D341Med (cell line): ENCODE measurements at places on chromosomes 6 and 20.
A peak's percentile ranks its signal among the peaks of the same experiment; 100 is the strongest.

DNA sequence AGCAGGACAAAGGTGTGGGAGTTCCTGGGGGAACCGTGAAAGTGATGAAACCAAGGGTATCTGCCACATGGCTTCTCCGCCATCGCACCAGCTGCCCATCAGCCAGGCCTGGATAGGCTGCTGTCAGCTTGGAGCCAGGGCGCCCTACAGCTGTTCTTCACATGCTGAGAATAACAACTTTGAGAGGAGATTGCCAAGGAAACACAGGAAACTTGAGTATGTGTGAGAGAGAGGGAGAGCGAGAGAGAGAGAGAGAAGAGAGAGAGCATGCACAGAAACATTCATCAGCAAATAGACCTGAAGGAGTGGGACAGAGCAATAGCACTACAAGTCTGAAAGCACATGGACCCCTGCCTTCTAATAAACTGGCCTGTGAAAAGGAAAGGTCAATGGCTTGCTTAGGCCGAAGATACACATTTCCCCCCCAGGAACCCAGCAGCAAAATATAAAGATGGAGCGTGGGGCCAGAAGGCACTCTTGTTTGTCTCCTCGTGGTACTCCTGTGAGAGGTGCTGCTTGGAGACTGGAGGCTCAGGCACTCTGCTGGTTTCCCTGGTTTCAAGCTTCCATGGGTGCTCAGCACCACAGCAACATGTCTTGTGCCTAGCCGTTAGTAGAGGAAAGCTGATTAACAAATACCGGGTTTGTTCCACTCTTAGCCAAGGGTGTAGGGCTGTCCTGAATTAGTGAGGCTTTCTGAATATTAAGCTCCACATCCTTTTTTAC is 53.0 kb downstream of the SNAP25 start:
- DNase-seq = no peak

GRCh38 chr6:107564589-107564951 is 74.7 kb downstream of the SOBP start:
- no peak for DNase-seq

- no peak for DNase-seq
Observed at GRCh38 chr20:40960521-40960956, 68.1 kb upstream of the TOP1 start.

DNA sequence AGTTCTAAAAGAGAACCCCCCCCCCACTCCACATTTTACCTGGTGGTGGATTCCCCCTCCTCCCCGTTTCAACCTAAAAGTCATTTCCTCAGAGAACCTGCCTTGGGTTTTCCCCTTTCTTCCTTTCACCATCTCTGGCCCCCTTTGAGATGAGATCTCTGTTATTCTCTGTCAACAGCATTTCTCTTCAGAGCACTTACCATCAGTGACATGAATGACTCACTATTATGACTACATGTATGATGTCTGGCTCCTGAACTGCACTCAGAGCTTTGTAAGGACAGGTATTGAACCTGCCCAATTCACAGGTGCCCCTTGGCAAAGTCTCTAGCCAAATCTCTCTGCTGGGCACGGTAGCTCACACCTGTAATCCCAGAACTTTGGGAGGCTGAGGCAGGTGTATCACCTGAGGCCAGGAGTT is 61.4 kb upstream of the JARID2 start:
- no peak for DNase-seq

DNA sequence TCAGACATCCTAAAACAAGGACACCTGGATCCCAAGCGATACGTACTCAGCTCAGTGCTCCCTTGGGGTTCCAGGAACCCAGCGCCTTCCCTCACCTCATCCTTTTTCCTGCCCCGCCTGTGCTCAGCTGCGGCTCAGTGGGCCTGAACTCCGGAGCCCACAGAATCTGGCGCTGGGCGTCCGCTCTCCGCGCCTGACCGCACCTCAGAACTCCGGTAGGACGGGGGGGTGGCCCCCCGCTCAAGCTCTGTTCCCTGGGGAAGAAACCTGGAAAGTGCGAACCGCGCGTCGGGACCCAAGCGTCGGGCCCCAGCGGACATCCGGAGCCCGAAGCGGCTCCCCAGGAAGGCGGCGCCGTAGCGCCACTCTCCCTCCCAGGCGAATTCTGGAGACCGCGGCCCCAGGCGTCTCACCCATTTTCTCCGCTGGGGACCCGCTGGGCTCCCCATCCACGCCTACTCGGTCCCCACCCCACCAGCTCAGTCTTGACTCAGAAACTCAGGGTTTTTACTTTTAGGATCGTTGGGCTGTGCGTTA is 336 bp upstream of the LY6G5C start:
- DNase-seq = peak; percentile 46

GRCh38 chr6:160101277-160102205 is 20.1 kb upstream of the SLC22A1 start:
- DNase-seq = no peak

DNA sequence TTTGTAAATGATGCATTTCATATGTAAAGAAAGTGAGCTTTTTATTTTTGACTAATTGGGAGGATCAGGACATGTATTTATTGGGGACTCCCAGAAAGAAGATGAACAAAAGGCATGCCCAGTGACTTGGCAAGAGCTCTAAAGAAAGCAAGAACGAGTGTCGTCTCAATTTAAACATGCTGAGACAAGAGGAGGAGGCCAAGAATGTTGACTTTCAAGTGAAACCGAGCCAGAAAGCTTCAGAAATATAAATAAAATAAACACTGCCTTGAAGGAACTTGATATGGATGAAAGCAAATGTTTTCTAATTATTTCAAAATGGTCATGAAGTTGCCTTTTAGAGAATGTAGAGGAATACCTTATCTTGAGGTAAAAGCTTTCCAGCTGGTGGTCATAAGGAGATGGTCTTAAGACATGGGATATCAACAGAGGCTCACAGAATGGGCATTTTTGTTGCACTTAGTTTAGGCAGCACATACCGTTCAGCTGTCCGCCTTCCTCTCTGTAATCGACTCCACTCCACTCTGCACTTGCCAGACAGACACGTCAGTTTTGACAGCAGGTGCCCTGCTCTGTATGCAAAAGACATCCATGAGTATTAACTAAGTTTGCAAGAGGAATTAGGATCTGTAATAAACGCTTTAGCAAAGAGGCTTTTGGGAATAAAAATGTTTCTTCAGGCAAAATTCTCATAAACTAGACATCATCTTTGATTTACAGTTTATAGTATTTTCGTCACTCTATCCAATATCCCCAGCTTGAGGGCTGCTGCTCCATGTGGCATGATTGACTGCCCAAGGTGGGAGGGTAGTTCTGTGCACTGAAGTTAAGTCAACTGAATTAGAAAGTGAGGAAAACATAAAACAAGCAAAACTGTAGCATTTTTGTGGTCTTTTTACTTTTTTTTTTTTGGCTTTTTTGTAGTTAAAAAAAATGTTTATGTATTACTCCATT is 613.1 kb downstream of the PKHD1 start:
- DNase-seq = no peak

- DNase-seq = peak; percentile 60
Observed at GRCh38 chr6:97668716-97669115, 385.7 kb upstream of the MMS22L start.

GRCh38 chr6:41036186-41036585 is 2.8 kb downstream of the UNC5CL start:
- no peak for DNase-seq

DNA sequence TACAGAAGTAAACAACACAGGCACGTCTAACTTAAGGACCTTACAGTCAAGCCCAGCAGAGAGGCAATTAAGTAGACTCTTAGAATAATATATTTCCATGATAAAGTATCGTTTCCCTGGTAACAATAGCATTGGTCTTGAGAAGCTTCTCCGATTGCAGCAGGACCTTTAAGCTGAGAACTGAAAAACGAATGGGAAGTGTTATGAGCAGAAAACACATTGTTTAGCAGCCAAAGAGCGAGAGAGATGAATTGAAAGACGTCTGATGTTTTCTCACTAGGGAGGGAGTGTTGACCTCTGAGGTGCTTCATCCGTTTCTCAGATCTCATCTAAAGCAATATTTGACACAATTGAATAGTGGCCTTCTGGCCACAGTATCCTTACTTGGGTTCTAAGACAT is 855 bp downstream of the BYSL start:
- no peak for DNase-seq

DNA sequence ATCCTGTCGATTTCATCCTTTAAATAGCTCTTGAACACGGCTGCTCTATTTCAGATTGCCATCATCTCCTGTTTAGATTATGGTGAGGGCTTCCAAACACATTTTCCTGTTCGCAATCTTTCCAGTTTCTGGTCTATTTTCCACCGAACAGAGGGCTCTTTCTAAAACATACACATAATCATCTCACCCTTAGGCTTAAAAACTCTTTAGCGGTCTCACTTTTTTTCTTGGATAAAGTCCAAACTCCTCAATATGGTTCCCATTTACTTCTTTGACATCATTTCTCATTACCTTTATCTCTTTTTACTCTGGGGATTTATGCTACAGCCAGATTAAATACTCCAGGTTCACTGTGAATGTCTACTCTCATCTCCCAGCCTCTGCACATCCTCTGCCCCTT is 103.4 kb upstream of the STMND1 start:
- no peak for DNase-seq

DNA sequence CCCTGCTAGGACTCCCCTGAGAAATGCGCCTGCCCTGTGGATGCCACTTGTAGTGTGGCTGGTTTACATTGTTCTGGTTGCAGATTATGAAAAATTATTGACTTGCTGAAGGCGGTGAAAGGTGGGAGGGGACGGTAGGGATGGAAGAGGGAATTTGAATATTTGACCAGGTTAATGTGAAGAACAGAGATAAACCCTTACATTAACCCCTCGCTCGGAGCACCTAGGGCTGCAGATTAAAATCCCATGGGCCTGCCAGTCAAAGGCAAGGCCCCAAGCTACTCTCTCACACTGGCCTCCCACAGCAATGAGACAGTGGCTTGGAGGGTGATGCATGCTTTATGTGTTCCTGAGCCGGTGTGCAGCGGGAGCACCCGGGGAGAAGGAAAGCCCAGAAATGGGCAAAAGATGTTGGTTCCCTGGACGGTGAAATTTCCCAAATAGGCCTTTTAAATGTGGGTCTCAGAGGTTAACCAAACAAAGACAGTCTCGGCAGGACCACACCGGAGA is 2.5 kb downstream of the FOXF2 start:
- no peak for DNase-seq

DNA sequence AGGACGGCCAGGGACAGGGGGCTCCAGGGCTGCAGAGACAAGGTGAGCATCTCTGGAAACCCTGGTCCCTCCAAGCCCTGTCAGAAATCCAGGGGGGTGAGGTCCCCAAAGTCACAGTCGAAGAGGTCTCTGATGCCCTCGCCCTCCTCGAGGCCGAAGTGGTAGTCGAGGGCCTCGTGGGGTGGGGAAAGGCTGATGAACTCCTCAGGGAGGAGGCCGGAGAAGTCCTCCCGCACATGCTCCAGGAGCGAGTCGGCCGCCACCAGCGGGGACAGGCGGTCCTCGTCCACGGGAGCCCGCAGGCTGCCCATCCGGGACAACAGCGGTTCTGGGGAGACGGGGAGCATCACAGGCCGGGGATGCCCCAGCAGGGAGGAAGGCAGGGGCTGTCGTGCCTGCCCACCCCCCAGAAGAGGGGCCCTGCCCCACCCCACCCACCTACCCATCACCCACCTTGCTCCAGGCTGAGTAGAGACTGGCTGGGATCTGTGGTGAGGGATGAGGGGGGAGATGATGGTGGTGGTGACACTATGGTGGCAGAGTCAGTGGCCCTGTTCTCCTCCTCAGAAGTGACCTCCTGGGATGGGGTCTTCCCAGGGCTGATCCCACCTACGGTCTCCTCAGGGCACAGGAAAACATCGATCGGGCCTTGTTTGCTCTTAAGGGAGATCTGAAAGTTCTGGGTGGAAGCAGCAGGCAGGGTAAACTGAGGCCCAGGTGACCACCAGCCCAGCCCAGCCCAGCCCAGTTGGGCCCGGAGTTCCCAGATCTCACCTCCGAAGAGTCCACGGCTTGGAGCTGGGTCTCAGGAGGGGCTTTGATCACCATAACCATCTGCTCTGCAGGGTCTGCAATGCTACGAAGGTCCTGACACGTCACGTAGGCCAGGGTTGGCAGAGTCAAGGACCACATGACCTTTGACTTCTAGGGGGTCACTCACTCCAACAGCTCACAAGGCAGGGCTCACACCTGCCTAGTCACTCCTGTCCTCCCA is 2.7 kb upstream of the NECAB3 start:
- no peak for DNase-seq

GRCh38 chr6:39327507-39327906 is 5.0 kb upstream of the KCNK16 start:
- no peak for DNase-seq

DNA sequence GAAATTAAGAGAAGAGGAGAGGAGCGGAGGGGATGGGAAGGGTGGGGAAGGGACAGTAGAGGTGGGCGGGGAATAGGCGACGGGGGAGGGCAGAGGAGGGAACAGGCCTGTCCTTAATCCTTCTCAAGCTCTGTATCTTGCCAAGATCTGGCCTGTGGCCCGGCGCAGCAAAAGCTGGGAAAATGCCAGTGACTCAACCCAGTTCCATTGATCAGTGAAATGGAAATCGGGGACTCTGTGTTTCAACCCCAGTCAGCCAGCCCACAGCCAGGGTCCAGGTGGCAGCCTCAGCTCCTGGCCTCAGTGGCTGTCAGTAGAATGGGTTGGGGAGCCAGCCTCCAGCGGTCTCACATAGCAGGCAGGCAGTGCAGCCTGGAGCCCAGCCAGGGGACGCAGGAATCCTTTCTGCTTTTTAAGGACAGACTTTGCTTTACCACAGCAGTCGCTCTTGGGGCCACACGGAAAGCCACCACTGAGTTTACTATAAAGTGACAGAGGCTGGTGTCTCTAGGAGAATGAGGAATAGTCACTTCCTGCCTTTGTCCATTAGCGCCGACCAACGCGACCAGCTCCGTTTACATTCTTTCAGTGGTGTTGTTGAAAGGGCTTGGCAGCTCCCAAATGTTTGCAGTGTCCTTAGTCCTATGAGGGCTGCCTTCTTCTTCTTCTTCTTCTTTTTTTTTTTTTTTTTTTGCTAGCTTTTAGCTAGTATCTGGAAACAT is 128.0 kb downstream of the RIN2 start:
- DNase-seq = no peak

GRCh38 chr6:73586416-73586974 is 65.7 kb upstream of the EEF1A1 start:
- no peak for DNase-seq

DNA sequence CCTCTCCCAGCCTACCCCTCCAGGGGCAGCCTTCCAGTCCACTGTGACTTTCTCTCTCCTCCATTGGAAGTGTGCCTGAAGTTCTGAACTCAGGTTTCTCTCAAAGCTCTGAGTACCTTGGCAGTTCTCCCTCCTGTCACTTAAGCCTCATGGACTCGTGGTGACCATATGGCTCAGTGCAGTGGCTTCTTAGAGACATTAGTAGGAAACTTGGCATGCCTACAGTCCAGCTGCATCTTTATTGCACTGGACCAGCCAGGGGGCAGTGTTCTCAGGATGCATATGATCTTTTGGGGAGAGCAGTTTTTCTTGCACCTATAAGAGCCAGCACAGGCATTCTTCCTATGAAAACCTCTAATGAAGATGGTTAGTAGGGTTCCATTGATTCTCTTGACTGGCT is 47.5 kb upstream of the KCNK16 start:
- DNase-seq = no peak
